GM23338 (cell line): ENCODE measurements at places on chromosomes 3 and 15.

DNA sequence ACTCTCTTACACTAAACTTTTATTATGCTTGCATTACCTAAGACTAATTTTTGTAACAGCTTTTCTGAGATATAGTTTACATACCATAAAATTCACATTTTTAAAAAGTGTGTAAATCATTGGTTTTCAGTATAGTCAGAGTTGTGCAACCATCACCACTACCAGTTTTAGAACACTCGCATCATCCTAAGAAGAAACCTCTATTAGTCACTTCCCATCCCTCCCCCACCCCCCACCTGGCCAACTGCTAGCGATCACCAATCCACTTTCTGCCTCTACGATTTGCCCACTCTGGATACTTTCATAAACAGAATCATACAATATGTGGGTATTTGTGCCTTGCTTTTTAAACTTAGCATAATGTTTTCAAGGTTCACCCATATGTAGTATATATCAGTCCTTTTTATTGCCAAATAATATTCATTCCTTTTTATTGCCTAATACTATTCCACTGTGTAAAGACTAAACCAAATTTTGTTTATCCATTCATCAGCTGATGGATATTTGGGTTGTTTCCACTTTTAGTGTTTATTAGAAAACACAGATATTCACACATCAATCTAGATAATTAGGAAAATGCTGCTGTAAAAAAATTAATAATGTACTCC lies 23.0 kb downstream of the UBP1 start:
- no peak for DNase-seq

- no peak for DNase-seq
These were observed 13.3 kb downstream of the PLXND1 start for GRCh38 chr3:129593230-129593594.

- no peak for DNase-seq
These were observed 407.3 kb downstream of the NAALADL2 start for GRCh38 chr3:175266478-175266877.

- DNase-seq = no peak
These were observed 6.9 kb downstream of the PLA2G4D start for GRCh38 chr15:42087460-42087859.

- DNase-seq = no peak
These were observed 23.0 kb upstream of the PLSCR4 start for GRCh38 chr3:146273721-146274407.

DNA sequence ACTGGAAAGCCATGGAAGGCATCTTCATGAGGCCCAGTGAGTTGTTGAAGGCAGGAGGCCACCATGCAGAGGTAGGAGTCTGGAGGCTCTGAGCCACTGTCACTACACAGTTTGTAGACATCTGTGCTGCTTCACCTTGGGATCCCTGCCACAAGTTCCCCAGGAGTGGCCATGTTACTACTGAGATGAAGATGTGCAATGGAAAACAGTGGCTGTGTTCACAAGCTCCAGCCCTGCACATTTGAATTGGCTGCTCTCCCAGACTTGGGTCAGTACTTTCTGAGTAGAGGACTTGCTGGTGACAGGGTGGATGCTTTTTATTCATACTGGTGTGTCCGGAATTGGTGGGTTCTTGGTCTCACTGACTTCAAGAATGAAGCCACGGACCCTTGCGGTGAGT lies 86.9 kb upstream of the C15orf39 start:
- no peak for DNase-seq

- DNase-seq = no peak
These were observed 8.7 kb downstream of the SEMA7A start for GRCh38 chr15:74424901-74425528.

GRCh38 chr15:64456634-64457108 lies 3.7 kb upstream of the ZNF609 start:
- DNase-seq = no peak

GRCh38 chr3:184259396-184259877 lies 1.9 kb downstream of the CAMK2N2 start:
- no peak for DNase-seq

DNA sequence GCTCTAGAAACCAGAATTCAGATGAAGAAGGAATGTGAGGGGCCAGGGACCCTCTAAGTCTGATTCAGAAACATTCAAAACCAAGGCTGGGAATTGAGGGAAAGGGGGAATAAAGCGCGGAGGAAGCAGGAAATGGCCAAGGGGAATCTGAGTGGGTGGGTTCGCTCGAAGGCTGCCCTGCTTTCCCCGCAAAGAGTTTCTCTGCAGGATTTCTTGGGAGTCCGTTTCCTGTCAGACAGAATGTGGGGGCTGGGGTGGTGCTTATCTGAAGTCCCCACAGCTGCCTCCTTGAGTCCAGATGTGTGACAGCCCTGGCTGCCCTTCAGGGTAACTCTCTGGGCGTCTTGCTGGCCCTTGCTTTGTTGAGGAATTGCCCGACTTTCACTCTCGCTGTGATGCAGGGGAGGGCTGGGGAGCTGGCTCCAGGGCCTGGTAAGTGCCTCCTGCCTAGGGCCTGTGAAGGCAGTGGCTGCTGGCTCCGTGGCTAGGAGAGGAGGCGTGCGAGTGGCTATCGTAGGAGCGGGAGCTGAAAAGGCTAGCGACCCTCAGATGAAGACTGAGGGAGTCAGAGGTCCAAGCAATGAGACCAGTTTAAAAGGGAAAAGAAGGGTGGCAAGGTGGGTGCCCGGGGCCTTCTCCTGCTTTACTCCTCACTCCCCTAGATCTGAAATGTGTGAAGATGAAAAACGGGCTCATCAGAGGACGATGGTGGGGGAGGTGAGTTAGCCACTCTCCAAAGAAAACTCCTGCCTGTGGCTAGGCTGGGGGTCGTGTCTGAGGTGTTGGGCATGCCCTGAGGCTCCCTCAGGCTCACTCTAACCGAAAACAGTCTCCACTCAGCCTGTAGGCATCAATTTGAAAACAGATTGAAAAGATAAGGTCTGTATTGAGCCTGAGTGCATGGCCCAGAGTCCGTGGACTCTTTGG lies 143.9 kb upstream of the UMPS start:
- DNase-seq = peak; percentile 68

- no peak for DNase-seq
These were observed 32.7 kb downstream of the EFHB start for GRCh38 chr3:19901337-19901736.

- DNase-seq = no peak
These were observed 137.9 kb downstream of the TCF12 start for GRCh38 chr15:57056357-57056756.

DNA sequence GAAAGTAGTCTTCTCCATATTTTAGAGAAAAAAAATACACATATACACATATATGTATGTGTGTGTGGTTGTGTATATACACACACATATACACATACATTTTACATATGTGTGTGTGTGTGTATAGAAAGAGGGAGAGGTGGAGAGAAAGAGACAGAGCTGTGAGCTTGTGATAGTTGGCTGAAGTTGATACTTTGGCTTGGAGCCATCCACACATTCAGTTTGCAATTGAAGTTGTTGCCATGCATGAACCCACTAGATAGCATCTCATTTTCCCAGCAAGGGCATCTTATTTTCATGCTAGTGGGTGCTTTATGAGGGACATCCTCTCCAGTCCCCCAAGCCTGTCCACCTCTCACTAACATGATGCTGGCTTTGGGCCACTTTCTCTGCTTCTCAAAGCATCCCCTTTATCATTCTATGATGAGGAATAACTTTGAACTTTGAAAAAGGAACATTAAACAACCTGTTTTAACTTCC lies 228.6 kb downstream of the ZNF621 start:
- no peak for DNase-seq

DNA sequence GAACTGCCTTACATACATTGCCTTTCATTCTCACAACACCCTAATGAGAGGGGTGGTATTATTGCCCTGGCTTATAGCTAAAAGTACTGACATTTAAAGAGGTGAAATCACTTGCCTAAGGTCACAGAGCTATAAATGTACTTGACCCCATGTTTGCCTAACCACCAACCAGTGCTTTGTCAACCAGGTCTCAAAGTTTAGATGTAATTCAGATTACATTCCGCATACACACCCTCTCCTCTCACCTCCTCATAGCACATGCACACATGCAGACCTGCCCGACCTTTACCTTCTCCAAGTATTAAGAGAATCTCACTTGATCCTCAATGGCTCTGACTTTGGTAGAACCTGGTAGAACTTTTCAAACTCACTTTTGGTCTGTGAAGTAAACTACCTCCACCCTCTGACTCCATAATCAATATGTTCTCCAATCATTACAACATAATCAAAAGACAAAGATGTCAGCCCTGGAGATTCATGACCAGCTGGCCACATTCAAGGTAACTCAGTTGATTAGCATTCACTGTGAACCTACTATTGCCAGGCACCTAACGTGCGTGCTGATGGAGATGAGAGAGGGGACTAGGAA lies 63.2 kb upstream of the HES1 start:
- DNase-seq = no peak

DNA sequence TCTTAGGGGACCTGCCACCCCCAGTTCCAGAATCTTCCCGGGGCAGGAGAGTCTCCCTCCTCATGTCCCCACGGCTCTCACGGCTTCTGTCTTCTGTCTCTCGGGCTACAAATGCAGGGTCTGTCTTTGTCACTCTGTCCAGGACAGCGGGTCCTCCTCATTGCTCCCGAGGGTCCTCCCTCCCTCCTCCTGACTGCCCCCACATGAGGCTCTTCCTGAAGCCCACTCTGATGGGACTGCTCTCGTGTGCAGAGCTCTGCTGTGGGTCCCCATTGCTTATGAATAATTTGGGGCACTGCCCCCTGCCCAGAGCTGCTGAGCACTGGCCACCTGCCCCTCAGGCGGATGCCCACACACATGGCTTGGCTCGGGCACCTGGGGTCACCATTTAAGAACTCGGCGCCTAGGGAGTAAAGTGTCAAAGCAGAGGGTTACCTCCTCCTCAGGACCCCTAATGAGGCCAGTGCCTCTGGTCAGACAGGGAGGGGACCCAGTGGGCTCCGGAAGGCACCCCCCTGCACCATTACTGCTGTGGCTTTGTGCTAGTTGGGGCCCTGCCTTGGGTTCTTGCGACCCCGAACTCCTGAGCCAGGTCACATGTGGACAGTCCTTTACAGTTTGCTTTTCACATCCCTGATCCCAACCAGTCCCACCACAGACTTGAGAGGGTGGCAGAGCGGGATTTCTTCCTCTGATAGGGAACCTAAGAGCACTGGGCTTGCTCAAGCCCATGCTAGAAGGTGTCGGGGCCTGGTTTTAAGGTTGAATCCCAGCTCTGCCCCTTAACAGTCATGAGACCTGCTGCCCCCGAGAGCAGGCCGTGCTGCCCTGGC lies 22.1 kb downstream of the HDAC11 start:
- DNase-seq = no peak

DNA sequence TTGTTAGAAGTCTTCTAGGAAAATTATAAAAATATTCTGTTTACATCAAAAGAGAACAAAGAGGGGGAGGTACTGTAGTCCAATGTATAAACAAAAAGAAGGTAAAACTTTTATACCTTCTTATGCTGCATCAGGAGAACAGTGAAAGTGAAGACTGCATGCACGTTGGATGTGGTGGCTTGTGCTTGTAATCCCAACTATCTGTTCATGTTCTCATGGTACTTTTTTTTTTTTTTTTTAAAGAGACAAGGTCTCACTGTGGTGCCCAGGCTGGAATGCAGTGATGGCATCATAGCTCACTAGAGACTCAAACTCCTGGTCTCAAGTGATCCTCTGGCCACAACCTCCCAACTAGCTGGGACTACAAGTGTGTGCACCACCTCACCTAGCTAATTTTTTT lies 4.2 kb downstream of the SEC62 start:
- no peak for DNase-seq

- no peak for DNase-seq
These were observed 808.2 kb downstream of the SQOR start for GRCh38 chr15:46442901-46443590.

DNA sequence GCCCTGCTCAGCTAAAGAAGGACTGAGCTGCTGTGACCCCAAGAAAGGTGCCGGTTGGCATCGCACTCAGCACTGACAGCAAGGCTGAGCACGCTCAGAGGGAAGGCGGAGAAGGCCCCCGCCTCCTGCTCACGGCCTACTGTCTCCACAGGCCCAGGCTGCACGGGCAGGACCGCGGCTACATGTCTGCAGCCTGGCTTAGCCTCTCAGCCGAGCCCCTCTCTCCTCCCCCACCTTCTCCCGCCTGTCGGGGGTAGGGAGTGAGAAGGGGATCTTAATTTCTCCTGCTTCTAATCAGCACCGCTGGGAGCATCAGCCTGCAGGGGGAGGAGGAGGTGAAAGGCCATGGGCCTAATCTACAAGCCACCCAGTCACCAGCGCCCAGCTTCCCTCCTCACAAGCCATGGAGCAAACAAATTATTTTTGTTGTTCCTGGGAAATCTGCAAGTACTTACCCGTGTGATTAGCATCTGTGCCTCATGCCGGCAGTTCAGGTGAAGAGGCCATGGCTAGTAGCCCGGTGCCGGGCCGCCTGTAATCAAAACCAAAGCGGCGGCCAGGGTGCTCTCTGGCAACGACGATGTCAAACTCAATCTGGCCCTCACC lies 68.1 kb downstream of the EPHB3 start:
- DNase-seq = peak; percentile 49

DNA sequence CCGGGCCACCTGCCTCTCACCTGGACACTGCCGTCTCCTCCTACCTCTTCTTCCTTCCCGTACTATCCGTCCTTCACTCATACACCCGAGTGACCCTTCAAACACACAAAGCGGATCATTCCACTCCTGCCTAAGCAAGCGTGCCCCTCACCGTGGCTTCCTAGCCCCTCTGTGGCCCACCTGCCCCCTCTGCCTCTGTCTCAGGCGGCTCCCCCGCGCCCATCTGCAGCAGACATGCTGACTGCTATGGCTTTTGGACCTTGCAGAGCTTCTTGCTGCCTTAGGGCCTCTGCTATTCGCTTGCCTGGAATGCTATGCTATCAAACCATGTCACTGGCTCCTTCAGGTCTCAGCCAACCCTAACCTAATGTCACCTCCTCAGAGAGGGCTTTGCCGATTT lies 38.1 kb downstream of the SLC28A1 start:
- DNase-seq = no peak

DNA sequence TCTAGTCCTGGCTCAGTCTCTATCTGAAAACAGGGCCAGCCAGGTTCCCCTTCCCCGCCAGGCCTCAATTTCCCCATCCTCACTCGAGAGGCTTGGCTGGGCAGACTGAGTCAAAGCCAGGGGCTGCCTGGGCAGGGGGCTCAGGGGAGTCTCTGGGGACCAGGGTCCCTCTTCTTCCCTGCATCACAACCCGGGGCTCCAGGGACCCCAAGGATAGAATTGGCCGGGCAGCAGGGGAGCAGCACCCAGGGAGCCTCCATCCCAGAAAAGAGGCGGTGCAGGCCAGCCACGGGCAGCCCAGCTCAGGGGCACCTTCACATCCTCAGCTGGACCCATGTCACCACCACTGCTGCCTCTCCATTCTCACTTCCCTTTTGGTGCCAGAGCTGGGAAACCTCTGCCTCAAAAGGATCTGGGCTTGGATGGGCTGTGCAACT lies 13.3 kb upstream of the PLXND1 start:
- no peak for DNase-seq
